Activated T-cell treated with anti-CD3 and anti-CD28 coated beads for 1 hour (primary cell): ENCODE measurements at places on chromosomes 3 and 15.

GRCh38 chr3:188174317-188175044, 20.5 kb downstream of the LPP start:
- DNase-seq = no peak

DNA sequence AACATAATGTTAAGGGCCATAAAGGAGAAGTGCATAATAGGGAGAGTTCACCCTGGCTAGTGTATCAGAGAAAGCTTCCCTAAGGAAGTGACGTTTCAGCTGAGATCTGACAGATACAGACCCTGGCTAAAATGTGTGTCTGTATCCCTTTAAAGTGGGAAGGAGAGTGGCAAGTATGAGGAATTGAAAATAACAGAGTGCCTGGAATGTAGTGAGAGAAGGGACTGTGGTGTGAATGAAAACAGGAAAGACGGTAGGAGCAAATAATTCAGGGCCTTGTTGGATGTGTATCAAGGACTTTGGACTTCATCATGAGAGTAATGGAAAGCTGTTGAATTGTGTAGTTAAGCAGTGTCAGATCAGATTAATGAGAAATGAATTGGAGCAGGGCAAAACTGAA, 30.5 kb downstream of the NEO1 start:
- DNase-seq = no peak

- DNase-seq = no peak
Measured at GRCh38 chr15:70491201-70491621, 272.1 kb downstream of the UACA start.

GRCh38 chr3:127233371-127233770, 40.4 kb downstream of the PRR23E start:
- DNase-seq = no peak

DNA sequence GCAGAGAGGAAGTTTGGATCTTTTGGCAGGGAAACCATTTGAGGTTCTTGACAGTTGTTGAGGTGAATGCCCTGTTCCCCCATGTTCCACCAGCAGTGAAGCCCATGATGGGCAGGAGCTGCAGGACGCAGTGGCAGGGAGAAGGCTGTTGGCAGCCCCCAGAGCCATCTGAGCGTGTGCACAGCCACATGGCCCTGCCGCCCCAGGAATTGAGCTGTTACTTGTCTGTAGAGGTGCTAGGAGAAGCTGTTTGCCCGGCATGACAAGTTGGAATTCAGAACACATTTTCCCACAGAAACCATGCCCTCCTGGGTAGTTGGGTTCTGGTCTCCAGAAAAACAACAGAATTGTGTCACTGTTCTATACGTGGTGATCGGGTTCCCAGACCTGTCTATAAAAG, 218.2 kb upstream of the NR2E3 start:
- DNase-seq = no peak

DNA sequence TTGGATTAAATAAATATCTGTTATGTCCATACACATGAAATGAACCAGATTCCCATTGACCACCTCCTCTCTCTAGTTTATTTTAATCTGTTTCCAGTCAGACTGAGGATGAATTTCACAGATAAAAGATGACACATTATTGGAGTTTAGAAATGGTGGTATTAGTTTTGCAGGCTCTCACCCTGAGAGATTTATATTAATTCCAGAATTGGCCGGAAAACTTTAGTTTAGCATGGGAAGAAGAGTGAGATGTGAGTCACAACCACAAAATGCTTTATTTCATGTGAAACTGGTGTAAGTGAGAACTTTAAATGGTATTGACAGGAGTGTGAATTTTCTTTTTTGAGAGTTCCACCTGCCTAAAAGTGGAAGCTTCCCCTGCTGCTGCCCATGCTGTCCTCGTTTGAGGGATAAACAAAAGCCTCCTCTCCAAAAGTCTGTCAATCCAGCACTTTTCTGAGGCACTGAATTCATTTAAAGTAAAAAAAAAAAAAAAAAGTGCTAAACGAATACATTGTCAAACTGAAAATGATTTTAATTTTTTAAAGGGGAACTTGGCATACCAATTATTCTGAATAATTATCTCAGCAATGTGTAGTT, 65.1 kb upstream of the EPHA3 start:
- no peak for DNase-seq

GRCh38 chr3:155941354-155941753, 70.9 kb downstream of the GMPS start:
- no peak for DNase-seq

DNA sequence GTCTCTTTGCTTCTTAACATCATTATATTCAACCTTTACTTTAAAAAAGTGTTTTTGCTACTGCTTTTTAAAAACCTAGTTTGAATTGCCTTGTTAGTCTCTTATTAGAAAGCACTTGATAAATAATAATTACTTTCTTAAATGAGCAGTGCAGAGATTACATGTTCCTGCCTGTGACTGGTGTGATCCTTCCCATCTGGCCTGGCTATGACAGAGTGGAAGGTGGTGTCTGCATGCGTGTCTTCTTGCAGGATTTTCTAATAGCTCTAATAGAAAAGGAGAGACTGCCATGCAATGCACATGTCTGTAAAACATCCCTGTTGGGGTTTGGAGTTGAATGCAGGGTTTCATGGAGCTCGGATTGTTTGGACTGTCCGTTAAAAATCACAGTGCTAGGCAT, 425.8 kb upstream of the TPM1 start:
- DNase-seq = no peak
